Omental fat pad (tissue), 4 donors: ENCODE measurements at places on chromosomes 3 and 15.

DNA sequence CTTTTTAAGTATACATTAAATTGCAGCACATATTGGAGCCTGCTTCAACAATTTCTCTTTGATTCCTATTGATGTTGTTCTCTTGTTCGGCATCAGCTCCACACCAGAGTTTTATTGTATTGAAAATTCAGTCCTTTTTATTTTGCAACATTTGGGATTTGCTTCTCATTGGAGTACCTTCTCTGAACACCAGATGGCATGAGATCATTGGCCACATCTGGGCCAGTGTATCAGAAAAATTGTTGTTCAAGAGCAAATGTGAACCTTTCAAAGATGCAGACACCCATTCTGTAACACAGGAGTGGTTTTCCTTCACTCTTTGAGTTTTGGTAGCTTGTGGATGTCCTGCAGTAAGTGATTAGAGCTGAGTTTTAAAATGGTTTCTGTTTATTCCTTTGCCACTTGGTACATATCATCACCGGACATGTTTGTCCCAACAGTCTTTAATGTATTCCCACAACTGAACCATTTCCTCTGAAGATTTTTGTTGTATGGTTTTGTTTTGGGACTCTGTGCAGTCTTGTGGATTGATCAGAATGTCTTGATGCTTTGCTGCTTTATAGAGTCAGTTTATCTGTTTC is 96.1 kb downstream of the MCTP2 start:
- no peak for DNase-seq

- no peak for DNase-seq
These were observed 64.0 kb downstream of the USP13 start for GRCh38 chr3:179716811-179717210.

DNA sequence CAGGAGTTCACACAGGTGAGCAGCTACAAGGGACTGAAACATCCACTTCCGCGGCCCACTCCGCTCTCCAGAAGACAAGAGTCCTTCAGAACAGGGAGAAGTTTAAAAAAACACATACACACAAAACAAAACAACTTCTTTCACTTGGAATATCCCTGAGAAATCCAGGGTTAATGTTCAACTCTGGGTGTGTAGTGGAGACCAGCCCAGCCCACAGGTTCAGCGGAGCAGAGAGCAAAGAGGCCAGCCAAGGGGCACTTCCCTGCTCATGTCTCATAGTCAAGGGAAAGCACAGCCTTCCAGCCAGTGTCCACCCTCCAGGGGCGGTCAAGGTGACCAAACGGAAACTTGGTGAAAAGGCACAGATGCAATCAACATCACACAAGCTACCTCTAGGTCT is 41.6 kb downstream of the WNT5A start:
- DNase-seq: no peak

DNA sequence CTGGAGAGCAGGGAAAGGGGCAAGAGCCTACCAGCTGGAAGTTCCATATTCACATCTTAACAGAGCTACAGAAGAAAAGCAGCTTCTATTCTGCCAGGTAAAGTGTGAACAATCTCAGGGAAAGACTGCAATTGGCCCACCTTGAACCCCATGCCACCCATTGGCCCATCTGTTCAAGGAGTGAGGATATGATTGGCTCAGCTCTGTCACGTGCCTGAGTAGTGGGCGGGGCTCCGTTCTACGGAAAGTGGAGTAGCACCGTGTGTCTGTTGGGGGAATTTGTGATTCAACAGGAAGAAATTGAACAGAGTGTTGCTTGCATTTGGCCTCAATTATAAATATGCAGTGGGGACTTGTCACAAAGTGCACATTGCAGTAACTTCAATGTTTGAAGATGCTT is 81.8 kb downstream of the MINAR1 start:
- DNase-seq: no peak

DNA sequence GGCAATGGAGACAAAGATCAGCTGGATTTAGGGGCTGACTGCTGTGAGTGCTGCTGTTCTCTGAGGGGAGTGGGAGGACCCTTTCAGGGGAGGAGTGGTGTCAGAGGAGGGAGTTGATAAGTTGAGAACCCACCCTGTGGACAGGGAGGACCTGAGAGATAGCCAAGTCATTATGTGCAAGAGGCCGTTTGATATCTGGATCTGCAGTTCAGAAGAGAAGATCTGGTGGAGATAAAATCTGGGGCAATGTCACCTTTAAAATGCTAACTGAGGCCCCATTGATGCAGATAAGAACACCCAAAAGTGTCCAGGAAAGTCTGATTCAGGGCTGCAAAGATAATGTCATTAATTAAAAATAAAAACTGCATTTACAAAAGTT is 256.1 kb upstream of the HES1 start:
- DNase-seq: no peak

- no peak for DNase-seq
These were observed 64.0 kb downstream of the SYNM start for GRCh38 chr15:99168601-99169580.

- no peak for DNase-seq
These were observed 62.5 kb downstream of the SFMBT1 start for GRCh38 chr3:52983336-52983807.
